ENCODE measurements at places on chromosomes 5 and 9.
A peak's percentile ranks its signal among the peaks of the same experiment; 100 is the strongest.

DNA sequence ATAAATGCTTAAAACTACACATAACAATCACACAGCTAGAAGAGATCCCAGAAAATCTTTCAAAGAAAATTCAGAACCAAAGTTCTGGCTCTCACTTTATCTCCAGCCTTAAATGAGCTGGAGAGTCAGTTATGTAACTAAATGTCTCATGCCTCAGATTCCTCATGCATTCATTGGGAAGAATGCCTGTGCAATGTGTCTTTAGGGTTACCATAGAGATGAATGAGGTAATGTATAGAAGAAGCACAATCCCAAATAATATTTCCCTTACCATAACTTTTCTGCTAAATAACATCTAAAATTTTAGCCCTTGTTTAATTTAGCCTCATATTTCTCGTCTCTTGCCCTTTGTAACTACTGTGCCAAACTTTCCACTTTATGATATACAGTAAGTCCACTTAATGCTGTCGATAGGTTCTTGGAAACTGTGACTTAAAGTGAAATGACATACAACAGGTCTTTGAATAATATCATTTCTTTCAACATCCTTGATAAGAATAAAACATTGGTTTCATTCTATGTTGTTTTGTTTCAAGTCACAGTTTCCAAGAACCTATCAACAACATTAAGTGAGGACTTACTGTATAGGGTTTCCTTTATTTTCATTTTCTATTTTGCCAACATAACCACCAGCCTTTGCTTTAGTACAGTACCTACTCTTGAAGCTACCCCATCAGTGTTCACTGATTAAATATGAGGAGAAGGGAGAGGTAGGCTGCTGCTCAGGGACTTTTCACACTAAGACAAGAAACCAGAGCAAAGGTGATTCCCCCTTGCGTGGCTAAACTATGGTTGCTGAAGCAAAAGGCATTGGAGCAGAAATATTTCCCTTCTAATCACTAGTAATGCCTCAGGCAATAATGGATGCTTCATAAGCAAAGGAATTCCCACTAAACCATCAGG, 295.7 kb upstream of the PTGER4 start:
- peak; percentile 21 for DNase-seq

- DNase-seq: no peak
These were observed 80.1 kb downstream of the SPTLC1 start for GRCh38 chr9:92035146-92035545.

- peak; percentile 32 for DNase-seq
These were observed 920 bp downstream of the LPCAT1 start for GRCh38 chr5:1522601-1523479.

- no peak for DNase-seq
These were observed 263.9 kb downstream of the FSTL4 start for GRCh38 chr5:133348406-133348805.

GRCh38 chr9:135770203-135770535, 68.2 kb downstream of the KCNT1 start:
- DNase-seq: no peak

GRCh38 chr9:122070728-122071515, 22.2 kb downstream of the TTLL11 start:
- DNase-seq: no peak

- DNase-seq: no peak
These were observed 186.2 kb downstream of the DCP2 start for GRCh38 chr5:113162770-113163169.

- DNase-seq: no peak
These were observed 16.7 kb upstream of the TNPO1 start for GRCh38 chr5:72799721-72800120.

- no peak for DNase-seq
These were observed 16.4 kb downstream of the CSF1R start for GRCh38 chr5:150069672-150070627.

- no peak for DNase-seq
These were observed 48.2 kb downstream of the NUDT12 start for GRCh38 chr5:103514371-103514770.

DNA sequence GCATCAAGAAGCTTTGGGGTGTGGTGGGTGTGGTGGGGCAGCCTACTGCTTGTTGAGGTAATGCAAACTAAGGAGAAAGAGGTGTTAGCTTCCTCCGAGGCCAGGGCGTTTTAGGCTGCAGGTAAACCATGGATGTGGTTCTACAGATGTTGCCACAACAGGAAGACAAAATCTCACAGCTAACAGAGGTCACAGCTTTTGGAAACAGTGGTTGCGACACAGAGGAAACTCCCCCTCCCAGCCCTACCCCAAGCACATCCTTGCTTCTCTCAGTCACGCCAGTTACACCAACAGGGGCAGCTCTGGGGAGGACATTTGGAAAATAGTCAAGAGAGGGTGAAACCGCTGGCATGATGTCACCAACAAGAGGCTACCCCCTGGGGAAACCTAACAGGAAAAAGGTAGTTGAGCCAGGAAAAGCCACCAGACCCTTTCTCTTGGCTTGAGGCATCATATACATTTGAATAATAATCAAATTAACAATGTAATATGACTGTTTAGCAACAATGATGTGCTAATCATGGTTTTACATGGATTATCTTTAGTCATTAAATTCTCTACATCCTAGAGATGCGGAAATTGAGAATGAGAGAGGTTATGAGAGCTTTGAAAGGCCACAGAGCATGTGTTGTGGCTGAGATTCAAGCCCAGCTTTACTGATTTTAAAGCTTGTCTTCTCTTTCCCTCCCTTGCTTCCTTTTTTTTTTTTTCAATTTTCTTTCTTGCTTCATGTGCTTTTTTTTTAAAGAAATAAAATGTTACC, 82.2 kb upstream of the IL12B start:
- peak; percentile 70 for DNase-seq

DNA sequence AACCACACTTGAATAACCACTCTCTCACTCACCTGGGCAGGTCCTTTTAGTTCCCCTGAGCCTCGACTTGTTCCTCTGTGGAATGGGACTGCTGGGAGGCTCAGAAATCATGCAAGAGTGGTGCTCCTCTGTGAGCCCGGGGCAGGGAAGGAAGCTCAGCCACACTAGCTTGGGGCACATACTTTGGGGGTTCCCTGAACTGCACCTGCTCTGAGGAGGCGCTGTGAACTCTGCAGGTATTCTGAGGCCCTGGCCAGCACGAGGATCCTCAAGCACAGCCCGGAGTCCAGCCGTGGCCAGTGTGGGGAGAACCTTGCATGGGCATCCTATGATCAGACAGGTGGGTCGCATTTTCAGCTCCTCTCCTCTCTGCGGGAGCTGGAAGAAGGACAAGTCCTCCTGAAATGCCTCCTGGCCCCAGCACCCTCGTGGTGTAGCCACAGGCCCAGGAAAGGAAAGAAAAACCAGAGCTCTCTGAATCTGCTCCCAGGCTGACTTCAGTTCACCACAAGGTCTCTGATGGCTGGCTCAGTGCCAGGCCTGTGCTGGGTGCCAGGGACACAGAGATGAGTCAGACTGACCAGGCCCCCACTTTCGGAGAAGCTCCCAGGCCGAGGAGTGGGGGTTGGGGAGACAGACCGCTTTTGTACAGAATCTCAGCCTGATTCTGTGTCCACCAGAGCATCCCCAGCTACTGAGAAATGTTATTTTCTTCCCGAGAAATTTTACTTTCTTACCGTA, 11.9 kb downstream of the GLIPR2 start:
- DNase-seq: peak; percentile 78

- no peak for DNase-seq
These were observed 1655.3 kb upstream of the C9orf72 start for GRCh38 chr9:29228558-29228957.

DNA sequence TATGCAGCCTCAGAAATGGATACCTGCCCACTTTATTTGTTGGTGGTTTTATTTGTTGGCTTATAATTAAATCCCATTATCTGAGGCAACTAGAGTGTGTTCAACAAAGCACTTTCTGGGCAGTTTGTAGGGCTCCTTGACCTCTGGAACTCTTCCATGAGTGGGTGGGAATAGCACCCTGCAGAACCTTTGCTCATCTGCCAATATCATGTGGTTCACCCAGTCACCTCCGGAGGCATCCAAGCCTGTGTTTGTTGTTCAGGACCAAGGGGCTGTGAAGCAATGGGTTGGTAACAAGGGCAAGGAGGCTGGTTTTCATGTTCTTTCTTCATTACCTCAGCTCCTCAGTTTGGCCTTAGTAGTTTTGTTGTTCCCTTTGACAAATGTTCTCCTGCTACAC, 314.0 kb downstream of the NDUFS4 start:
- DNase-seq: peak; percentile 4

DNA sequence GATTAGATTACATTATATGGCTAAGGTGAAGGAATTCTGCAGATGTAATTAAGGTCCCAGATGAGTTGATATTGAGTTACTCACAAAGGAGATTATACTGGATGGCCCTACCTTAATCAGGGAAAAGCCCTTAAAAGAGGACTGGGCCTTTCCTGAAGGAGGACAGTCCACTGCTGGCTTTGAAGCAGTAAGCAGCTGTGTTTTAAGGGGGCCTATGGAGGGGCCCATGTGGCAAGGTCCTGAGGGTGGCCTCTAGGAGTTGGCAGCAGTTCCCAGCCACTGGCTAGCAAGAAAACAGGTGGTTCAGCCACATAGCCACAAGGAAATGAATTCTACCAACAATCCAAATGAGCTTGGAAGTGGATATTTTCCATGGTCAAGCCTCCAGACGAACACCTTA, 36.4 kb upstream of the GDNF start:
- no peak for DNase-seq

GRCh38 chr5:68285851-68286611, 70.5 kb downstream of the PIK3R1 start:
- no peak for DNase-seq

- DNase-seq: peak; percentile 36
These were observed 150.6 kb downstream of the ERCC6L2 start for GRCh38 chr9:96025995-96026602.

Data from activated CD4-positive, alpha-beta T cell treated with anti-CD3 and anti-CD28 coated beads for 48 hours (primary cell).